Bronchial epithelial cell (primary cell): ENCODE measurements at places on chromosomes 6 and 20. TPM values are rescaled to one million over a fixed set of nuclear protein-coding genes. Genes with fewer than 3 reads are reported as not detected.

The BPIFA1 gene
- total RNA-seq: not detected in 2 replicates

The OR12D3 gene
- total RNA-seq: not detected in 2 replicates

The VSX1 gene
- total RNA-seq: not detected in 2 replicates

The CST4 gene
- total RNA-seq: not detected in 2 replicates

The IMPG1 gene
- not detected in 2 replicates for total RNA-seq

The ENPP3 gene
- total RNA-seq: not detected in 2 replicates

The TGIF2 gene
- 1.9 and 8.2 TPM in 2 replicates for total RNA-seq

The KCNQ5 gene
- total RNA-seq: 0.38 and 2.1 TPM in 2 replicates

The PROCR gene
- 61.3 and 127 TPM in 2 replicates for total RNA-seq

The OTOR gene
- not detected in 2 replicates for total RNA-seq

The EYA4 gene
- total RNA-seq: 9.7 and 13.1 TPM in 2 replicates

The XKR7 gene
- not detected in 2 replicates for total RNA-seq

The BMP5 gene
- total RNA-seq: under 0.01 TPM in 1 of 2 replicates, not detected in the other

The ZNF512B gene
- total RNA-seq: 4.5 and 6.1 TPM in 2 replicates

- peak; percentile 55 for DNase-seq
These were observed 38.5 kb downstream of the SOD2 start for GRCh38 chr6:159654483-159655098.

GRCh38 chr6:84455511-84456029 is 228.1 kb upstream of the CEP162 start:
- DNase-seq: no peak

GRCh38 chr20:21241406-21241805 is 61.7 kb upstream of the XRN2 start:
- DNase-seq: no peak

DNA sequence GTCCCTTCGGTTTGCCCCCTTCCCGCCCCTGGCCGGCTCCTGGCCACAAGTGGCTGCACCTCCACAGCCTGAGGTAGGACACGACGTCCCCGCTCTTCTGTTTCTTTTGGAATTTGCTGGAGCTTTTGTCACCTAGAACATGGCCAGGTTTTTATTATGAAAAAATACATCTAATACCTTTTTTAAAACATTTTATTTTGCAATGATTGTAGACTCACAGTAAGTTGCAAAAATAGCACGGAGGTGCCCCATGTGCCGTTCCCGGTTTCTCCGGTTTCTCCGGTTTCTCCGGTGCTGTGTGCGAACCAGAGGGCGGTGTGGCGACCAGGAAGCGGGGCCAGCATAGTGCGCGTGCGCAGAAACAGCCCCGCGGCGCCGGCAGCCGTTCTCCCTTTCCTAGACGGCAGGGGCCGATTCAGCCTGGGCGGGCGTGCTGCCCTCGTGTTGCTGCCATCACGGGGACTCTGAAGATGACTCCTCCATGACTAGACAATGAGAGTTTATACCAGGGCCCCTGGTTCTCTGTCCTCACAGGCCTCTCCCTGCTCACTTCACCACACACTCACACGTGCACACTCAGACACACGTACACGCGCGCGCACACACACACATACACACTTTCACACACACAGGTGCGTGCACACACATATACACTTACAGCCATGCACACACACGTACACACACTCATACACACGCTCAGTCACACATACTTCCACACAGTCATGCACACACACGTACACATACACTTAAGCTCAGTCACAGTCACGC is 102.1 kb downstream of the TMEM242 start:
- peak; percentile 85 for DNase-seq

GRCh38 chr6:105292689-105293339 is 110.1 kb downstream of the PREP start:
- DNase-seq: no peak

- no peak for DNase-seq
These were observed 80.9 kb downstream of the PLCB4 start for GRCh38 chr20:9149796-9150195.

DNA sequence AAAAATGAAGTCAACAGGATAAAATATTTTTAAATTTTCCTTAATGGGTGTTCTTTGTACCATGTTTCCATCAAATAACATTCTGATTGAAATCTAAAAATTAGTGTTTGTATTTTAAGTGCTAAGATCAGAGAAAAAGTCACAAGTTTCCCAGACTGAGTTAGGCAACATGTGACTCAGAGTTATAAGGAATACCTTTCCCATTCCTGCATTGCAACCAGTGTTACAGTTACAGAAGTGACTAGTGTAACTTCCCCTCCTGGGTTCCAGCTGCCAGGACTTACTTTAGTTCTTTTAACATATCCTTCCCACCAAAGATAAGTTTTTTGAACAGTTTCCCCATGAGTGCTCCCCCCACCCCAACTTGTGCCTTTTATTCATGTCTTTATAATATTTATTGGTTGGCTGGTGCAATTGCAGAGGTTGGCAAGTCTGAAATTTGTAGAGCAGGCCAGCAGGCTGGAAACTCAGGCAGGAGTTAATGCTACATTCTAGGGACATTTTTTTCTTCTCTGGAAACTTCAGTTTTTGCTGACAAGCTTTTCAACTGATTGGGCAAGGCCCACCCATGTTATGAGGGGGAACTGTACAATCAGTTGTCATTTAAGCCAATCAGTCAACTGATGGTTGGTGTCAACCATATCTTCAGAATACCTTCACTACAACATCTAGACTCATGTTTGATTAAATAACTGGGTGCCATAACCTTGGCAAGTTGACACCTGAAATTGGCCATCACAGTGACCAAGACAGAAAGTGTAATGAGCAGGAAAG is 22.9 kb upstream of the ESR1 start:
- peak; percentile 73 for DNase-seq

GRCh38 chr6:17501982-17502704 is 98.0 kb upstream of the FAM8A1 start:
- DNase-seq: no peak

- no peak for DNase-seq
These were observed 32.2 kb upstream of the MICB start for GRCh38 chr6:31465718-31466117.

GRCh38 chr6:42610416-42610815 is 46.6 kb downstream of the UBR2 start:
- peak; percentile 59 for DNase-seq

- no peak for DNase-seq
These were observed 721.1 kb upstream of the CITED2 start for GRCh38 chr6:140095532-140095931.

DNA sequence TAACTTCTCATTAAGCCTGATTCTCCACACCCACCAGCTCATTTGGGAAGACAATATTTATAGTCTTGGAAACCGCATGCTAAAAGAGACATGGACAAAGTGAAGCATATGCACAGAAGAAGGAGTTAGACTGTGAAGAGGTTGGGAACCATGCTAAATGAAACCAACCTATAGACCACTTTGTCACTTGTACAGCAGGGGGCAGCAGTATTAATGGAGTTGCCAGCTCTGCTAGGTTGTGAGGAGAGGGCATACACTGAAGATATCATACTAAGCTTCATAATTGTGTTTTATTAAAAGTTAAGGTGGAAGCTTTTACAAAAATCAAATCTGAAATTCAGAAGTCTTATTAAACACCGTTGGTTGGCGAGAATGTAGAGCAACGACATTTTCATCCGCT is 38.3 kb upstream of the HMGCLL1 start:
- peak; percentile 45 for DNase-seq

DNA sequence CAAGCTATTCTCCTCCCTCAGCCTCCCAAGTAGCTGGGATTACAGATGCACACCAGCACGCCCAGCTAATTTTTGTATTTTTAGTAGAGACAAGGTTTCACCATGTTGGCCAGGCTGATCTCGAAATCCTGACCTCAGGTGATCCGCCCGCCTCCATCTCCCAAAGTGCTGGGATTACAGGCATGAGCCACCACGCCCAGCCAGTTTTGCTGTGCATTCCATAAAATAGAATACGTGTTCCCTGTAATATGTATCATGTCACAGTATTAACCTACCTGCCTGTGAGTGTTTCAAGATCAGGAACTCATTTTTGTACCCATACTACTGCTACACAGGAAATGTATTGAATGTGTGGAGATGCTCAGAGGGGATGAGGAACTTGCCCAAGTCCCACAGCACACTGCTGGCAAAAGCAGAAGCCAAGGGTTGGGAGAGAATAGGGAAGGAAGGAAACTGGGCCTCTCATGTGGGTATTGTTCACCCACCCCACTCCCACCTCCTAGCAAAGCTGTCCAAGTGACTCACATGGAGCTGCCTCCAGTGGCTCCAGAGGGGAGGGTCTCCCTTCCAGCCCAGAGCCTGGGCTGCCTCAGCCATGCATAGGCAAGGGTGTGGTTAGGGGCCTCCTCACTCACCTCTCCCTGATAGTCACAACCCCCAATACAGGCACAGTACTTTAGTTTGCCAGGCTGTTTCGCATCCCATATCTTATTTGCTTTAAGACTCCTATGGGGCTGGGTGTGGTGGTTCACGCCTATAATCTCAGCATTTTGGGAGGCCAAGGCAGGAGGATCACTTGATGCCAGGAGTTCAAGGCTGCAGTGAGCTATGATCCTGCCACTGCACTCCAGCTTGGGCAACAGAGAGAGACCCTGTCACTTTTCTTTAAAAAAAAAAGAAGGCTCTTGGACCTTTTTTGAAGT is 9.4 kb downstream of the HM13 start:
- DNase-seq: no peak

DNA sequence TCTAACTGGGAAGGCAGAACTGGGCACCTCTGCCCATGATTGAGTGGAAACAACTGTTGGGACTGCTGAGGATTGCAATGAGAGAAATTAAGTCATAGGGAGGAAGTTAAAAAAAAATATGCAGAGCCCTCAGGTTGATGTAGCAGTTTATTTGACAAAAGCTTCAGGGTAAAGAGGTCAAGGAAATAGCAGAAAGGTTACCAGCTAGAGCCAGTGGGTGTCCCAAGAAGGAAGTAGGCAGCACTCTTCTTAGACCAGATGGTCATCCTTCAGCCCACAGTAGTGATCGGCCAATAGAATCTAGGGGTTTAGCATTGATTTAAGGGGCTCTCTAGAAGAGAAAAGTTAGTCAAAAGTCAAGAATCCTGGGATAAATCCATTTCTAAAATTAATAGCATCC is 21.7 kb upstream of the WFDC10A start:
- no peak for DNase-seq

GRCh38 chr6:51839726-51840374 is 247.6 kb downstream of the PKHD1 start:
- no peak for DNase-seq

- peak; percentile 12 for DNase-seq
These were observed 6.1 kb downstream of the UBD start for GRCh38 chr6:29553268-29554057.

DNA sequence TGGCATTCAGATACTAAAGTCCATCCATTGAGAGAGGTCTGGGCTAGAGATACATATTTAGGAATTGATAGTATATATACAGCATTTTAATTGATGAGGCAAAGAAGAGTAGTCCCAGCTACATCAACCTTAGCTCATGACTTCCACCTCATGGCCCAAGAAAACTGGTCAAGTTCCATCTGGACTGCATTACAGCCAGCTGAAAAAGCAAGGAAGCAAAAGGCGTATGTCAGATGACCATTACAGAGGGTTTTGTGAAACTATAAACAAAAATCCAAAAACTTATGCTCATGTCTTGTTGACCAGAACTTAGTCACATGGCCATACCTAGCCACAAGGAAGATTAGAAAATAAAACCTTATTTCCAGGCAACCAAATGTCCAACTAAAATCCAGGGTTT is 46.8 kb upstream of the RNF146 start:
- DNase-seq: no peak

DNA sequence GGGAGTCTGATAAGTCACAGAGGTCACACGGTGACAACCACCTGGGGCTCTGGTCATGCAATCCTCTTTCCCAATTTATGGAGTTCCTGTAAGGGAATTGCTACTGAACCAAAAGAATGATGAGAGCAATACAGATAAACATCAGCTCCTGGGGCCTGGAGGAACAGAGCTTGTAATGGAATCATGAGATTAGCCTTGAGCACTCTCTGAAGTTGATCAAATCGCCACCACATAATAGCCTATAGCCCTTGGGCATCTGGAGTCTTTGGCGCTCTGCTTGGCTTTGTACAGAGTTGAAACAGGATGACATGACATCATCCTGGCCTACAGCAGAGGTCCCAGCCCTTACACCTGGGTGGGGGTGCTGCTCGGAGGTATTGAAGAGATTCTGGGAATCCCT is 154.3 kb upstream of the DTNBP1 start:
- DNase-seq: no peak

GRCh38 chr6:1191141-1191630 is 120.7 kb upstream of the FOXQ1 start:
- no peak for DNase-seq

- DNase-seq: no peak
These were observed 20.4 kb downstream of the VTA1 start for GRCh38 chr6:142167486-142167885.

- DNase-seq: peak; percentile 21
These were observed 235.3 kb upstream of the ZFP64 start for GRCh38 chr20:52426856-52427255.

- no peak for DNase-seq
These were observed 110.3 kb upstream of the PRSS16 start for GRCh38 chr6:27136978-27137814.

GRCh38 chr6:144969602-144970272 is 684.6 kb downstream of the UTRN start:
- no peak for DNase-seq

- DNase-seq: no peak
These were observed 31.2 kb upstream of the SPTLC3 start for GRCh38 chr20:12977328-12978125.

- no peak for DNase-seq
These were observed 11.4 kb downstream of the PKIB start for GRCh38 chr6:122621638-122622037.

DNA sequence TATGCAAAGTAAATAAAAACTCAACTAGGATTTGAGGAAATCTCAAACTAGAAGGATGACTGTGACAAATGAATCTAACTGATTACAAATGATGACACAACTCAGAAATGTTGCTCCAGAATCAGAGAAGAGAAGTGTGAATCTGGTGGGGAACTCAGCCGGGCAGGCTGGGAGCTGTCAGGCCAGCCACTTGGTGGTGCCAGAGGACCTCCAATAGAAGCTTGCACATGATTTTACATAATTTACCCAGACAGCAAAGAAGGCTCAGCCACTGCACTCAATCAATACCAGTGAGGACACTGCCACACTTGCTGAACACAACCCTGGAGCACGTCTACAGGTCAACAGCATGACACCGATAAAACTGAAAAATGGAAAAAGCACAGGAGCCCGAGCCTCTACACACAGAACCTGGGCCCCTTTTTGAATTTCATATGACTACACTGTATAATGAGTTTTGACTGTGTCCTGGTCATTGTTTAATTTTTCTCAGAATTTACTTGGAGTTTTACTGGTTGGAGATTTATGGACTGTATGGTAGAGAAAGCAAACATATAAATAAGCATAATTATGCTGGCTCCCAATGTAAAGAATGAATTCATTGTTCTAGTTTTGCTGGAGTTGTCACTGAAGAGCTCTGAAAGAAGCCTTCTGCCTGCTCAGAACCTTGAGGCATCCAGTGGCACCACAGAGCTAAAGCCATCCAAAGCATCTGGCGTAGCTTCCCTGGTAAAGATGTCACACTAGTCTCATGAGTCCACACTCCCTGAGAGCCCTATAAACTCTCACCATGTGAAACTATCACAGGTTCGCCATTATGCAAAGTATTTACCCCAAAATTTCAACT is 296.5 kb downstream of the THBS2 start:
- DNase-seq: peak; percentile 64

DNA sequence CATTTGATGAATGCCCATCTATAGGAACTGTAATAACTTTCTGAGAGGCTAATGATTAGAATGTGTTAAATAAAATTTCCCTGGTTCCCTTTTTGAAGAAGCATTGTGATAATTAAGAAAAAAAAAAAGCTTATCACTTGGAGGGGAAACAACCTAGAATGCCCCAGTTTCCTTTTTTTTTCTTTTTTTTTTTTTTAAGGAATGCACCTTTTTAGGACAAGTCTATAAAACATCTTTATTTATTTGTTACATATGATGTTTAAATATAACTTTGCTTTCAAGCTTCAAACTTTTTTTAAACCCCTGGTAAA is 7.3 kb upstream of the MRPS10 start:
- no peak for DNase-seq
